ENCODE measurements at places on chromosomes 6 and 20.

GRCh38 chr20:39713076-39713840 lies 751.1 kb downstream of the DHX35 start:
- no peak for DNase-seq

- no peak for DNase-seq
Observed at GRCh38 chr6:63742060-63742459, 106.5 kb downstream of the PHF3 start.

DNA sequence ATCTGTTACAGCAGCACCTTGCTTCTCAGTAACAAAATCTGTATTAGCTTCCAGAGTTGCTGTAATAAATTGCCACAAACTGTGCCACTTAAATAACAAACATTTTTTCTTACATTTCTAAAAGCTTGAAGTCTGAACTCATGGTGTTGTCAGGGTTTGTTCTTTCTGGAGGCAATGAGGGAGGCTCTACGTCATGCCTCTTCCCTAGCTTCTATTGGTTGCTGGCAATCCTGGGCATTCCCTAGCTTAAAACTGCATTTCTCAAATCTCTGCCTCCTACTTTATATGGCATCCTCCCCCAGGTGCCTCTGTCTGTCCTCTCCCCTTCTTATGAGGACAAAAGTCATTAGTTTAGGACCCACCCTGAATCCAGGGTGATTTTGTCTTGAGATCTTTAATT lies 41.6 kb upstream of the TMEM244 start:
- DNase-seq, result no peak

GRCh38 chr6:35797837-35798526 lies 859 bp upstream of the CLPS start:
- DNase-seq, result no peak
